Stimulated activated CD8-positive, alpha-beta memory T cell treated with anti-CD3 and anti-CD28 coated beads, Interleukin-7, amount 100 ng/mL, for 1 hour (primary cell): ENCODE measurements at places on chromosomes 5 and 9.

GRCh38 chr5:58357121-58357520 lies 102.8 kb downstream of the PLK2 start:
- DNase-seq: no peak

DNA sequence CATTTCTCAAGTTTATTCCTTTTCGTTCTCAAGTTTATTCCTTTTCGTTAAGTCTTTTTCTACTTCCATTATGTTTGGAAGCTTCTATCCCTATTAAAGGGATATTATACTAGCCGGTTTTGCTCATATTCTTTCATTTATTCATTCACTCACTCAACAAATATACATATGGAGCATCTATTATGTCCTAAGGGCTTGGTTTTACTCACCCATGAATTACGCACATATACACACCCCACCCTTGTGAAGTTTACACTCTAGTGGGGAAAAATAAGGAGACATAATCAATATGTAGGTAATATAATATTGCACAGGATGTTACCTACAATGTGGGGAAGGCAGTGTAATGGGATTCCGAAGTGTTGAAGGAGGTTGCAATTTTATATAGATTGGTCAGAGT lies 90.5 kb downstream of the ACTL7B start:
- no peak for DNase-seq

GRCh38 chr5:27266184-27266583 lies 227.8 kb upstream of the CDH9 start:
- no peak for DNase-seq

DNA sequence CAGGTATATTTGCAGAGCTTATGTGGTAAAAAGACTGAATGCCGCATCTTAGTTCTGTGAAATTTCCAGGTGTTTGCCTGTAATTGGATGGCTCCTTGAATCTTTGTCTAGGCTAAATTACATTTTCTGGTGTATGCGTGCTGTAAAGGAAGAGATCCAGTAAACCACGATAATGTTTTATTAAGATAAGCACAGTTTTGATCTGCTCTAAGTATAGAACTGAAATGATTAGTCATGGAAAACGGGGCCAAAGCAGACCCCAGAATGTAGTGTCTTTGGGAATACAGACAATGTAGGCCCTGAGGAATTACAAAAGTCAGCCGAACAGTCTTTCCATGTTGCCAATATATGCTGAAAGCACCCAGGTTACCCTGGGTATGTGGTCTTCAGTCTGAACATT lies 257.3 kb downstream of the FANCC start:
- DNase-seq: no peak

GRCh38 chr5:97531549-97531948 lies 348.5 kb upstream of the RIOK2 start:
- DNase-seq: no peak

- no peak for DNase-seq
These were observed 350.1 kb downstream of the TMEM232 start for GRCh38 chr5:110376281-110376951.

GRCh38 chr5:130796902-130797301 lies 368.2 kb downstream of the HINT1 start:
- no peak for DNase-seq

GRCh38 chr5:32272746-32273145 lies 40.0 kb downstream of the MTMR12 start:
- no peak for DNase-seq

DNA sequence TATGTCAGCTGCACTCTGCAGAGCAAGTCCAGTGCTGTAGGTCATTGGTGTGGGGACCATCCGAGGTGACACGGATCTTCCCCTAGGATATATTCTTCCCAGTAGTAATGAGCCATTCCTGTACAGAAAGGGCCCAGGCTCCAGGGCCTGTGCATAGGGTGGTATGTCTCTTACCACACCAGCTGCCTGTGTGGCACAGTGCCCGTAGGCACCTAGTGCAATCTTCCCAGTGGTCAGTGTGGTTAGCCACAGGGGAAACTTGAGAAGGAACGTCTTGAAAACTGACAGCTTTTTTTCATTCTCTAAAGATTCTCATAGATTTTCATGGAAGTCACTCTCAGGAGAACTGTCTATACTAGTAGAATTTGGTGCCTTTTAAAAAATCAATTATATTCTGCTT lies 39.8 kb downstream of the CYSTM1 start:
- DNase-seq: no peak

DNA sequence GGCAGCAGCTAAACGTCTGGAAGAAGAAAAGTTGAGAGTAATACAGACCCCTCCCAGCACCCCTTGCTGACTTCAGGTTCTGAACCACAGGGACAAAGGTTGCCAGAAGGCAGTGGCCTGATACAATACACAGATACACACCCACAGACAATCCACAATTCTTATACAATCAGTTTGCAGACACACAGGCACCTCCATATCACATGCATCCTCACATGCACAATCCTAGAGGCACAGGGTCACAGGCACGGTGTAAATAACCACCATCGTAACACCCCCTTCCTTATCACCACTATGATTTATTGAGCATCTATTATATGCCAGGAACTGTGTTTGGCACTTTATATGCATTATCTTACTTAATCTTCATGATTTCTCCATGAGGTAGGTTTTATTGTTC lies 8.2 kb downstream of the CNTFR start:
- DNase-seq: no peak

- DNase-seq: no peak
These were observed 59.3 kb upstream of the AFAP1L1 start for GRCh38 chr5:149212198-149212951.
